ENCODE measurements at places on chromosomes 16 and 17. TPM values are rescaled to one million over a fixed set of nuclear protein-coding genes. Genes with fewer than 3 reads are reported as not detected.

DNA sequence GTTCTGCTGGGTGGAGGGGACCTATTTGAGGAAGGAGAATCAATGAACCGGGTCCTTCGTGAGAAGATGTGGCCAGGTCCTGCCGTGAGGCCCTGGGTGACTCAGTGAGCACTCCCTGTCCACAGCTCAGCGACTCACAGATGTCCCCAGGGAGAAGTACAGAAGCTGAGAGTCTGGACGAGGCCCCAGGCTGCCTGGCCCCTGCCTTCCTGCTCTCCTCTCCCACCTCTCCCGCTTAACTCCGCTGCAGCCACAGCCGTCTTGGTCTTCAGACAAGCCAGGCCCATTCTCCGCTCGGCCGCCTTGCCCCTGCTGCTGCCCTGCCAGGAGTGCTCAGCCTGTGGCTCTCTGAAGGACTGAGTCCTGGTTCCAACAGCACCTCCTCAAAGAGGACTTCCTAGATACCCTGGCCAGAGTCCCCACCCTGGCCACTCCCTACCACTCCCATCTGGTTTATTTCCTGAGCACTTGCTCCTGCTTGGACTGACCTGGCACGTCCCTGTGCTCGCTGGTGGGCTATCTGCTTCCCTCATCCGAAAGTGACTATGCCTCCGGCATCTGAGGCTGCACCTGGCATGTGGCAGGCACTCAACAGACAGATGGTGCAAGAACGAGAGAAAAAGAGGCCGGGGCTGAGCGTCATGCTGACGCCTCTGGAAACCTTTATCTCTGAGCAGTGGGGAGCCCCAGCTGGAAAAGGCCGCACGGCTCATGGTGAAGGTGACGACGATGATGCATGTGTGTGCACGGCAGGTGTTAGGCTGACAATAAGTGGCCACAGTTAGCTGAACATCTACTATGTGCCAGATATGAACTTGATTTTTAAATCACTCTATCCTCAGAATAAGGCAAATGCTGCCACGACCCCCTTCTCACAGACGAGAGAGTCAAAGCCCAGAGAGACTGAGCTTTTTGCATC is 9.2 kb upstream of the TNFRSF13B start:
- H3K36me3 ChIP-seq = no peaks in the 10 kb centered on the region
- no peak overlapping the region for H3K4me3 ChIP-seq
- H3K27ac ChIP-seq = no peak overlapping the region
- H3K4me1 ChIP-seq = no peaks in the 10 kb centered on the region
- H3K27me3 ChIP-seq = peaks cover 28% of the 10 kb centered on the region

- H3K27me3 ChIP-seq = no peaks in the 10 kb centered on the region
- no peaks in the 10 kb centered on the region for H3K4me1 ChIP-seq
- no peak overlapping the region for H3K4me3 ChIP-seq
- H3K27ac ChIP-seq = no peak overlapping the region
- H3K36me3 ChIP-seq = no peaks in the 10 kb centered on the region
- no peak for DNase-seq
These were observed 99.5 kb downstream of the CHD9NB start for GRCh38 chr16:52953215-52953614.

SLC5A11 gene
- not detected for total RNA-seq

HCRT gene
- total RNA-seq = not detected

DNA sequence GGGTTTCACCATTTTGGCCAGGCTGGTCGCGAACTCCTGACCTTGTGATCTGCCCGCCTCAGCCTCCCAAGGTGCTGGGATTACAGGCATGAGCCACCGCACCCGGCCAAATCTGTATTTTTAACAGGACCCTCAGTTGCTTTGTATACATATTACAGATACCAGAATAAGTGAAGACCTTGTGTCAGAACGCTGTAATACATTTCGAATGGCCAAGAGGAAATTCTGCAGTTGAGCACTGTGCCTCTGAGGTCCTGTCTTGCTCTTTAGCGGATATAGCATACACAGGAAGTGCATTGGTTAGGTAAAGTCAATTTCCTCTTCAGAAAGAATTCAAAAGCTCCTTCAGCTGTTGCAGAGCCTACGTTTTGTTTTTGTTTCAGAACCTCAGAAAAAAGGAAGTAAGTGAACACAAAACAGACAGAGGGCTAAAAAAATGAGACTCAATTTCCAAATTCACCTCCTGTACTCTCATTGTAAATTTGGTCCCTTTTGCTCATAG is 15.7 kb downstream of the CRLF3 start:
- no peak for DNase-seq
- peaks cover 44% of the 10 kb centered on the region for H3K36me3 ChIP-seq
- no peak overlapping the region for H3K4me3 ChIP-seq
- no peaks in the 10 kb centered on the region for H3K27me3 ChIP-seq
- no peak overlapping the region for H3K27ac ChIP-seq
- no peaks in the 10 kb centered on the region for H3K4me1 ChIP-seq

DNA sequence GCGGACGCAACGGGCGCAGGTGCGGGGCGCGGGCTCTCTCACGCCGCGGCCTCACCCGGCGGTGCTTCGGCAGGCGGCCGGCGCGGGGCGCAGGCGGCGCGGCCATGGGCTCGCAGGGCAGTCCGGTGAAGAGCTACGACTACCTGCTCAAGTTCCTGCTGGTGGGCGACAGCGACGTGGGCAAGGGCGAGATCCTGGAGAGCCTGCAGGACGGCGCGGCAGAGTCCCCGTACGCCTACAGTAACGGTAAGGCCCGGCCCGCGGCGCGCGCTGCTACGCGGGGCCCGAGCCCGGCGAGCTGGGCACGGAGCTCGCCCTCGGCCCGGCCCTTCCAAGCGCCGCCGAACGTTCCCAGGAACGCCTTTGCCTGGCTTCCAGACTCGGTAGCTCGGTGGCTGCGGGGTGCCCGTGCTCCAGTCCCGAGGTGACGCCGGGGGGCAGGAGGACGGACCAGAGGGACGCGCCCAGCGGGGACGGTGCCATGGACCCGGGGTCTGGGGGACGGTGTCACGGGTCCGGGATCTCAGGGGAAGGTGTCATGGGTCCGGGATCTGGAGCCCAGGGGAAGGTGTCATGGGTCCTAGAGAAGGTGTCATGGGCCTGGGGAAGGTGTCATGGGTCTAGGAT is 435 bp downstream of the RAB40C start:
- no peaks in the 10 kb centered on the region for H3K27me3 ChIP-seq
- H3K4me3 ChIP-seq = peak overlapping the region; percentile 90
- H3K4me1 ChIP-seq = peaks cover 74% of the 10 kb centered on the region
- peaks cover 25% of the 10 kb centered on the region for H3K36me3 ChIP-seq

- H3K27ac ChIP-seq = no peak overlapping the region
- H3K36me3 ChIP-seq = no peaks in the 10 kb centered on the region
- peaks cover 3% of the 10 kb centered on the region for H3K27me3 ChIP-seq
- H3K4me3 ChIP-seq = no peak overlapping the region
- no peak for DNase-seq
These were observed 2.1 kb upstream of the FBXO47 start for GRCh38 chr17:38969281-38969680.

GRCh38 chr17:27466376-27466742 is 10.1 kb downstream of the KSR1 start:
- peak overlapping the region; percentile 66 for H3K27ac ChIP-seq
- no peak for DNase-seq
- peaks cover 71% of the 10 kb centered on the region for H3K4me1 ChIP-seq
- H3K27me3 ChIP-seq = no peaks in the 10 kb centered on the region
- H3K36me3 ChIP-seq = no peaks in the 10 kb centered on the region

GLYR1 gene
- total RNA-seq = 92.7 TPM

DNA sequence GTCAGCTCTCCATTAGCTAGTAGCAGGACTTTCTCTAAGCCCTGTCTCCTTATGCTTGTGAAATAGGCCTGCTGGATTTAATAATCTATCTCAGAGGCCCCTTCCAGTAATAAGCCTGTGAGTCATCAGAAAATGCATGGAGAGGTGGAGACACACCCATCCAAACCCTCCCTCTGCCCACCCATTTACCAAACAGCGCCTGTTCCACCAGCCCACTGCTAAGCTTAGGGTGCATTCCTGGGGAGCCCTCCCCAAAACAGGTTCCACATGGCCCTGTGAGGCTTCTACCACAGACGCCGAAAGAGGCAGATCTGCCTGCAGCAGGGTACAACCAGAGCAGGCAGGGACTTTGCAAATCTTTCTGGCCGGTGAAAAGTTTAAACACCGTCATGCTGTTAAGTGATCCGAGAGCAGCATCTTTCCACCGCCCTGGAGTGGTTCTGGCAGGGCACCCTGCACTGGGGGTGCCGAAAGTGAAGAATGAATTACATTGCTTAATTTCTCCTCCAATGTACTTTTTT is 99.3 kb downstream of the GAS7 start:
- H3K4me3 ChIP-seq = no peak overlapping the region
- H3K4me1 ChIP-seq = no peaks in the 10 kb centered on the region
- DNase-seq = no peak

DNA sequence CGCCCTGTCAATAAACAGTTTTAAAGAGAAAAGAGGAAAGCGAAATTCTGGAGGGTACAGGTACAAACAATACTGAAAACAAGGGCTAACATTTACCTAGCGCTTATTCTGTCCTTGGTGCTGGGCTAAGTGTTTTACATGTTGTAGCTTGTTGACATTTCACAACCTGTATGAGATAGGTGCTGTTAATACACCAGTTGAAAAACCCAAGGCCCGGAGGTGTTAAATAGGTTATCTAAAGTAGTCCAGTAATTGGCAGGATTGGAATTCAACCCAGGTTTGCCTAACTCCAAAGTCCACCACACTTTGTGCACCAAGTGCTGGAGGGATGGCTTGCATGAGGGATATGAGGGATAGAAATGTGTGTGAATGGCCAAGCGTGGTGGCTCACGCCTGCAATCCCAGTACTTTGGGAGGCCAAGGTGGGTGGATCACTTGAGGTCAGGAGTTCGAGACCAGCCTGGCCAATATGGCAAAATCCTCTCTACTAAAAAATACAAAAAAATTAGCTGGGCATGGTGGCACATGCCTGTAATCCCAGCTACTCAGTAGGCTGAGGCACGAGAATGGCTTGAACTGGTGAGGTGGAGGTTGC is 2.9 kb downstream of the ATP6V0D1 start:
- H3K27me3 ChIP-seq = no peaks in the 10 kb centered on the region
- peaks cover 35% of the 10 kb centered on the region for H3K4me1 ChIP-seq
- H3K27ac ChIP-seq = no peak overlapping the region
- H3K36me3 ChIP-seq = peaks cover 21% of the 10 kb centered on the region
- DNase-seq = no peak

GRCh38 chr17:55190748-55191147 is 74.0 kb upstream of the HLF start:
- no peak for DNase-seq
- no peak overlapping the region for H3K4me3 ChIP-seq
- no peaks in the 10 kb centered on the region for H3K4me1 ChIP-seq
- H3K27me3 ChIP-seq = no peaks in the 10 kb centered on the region

DNA sequence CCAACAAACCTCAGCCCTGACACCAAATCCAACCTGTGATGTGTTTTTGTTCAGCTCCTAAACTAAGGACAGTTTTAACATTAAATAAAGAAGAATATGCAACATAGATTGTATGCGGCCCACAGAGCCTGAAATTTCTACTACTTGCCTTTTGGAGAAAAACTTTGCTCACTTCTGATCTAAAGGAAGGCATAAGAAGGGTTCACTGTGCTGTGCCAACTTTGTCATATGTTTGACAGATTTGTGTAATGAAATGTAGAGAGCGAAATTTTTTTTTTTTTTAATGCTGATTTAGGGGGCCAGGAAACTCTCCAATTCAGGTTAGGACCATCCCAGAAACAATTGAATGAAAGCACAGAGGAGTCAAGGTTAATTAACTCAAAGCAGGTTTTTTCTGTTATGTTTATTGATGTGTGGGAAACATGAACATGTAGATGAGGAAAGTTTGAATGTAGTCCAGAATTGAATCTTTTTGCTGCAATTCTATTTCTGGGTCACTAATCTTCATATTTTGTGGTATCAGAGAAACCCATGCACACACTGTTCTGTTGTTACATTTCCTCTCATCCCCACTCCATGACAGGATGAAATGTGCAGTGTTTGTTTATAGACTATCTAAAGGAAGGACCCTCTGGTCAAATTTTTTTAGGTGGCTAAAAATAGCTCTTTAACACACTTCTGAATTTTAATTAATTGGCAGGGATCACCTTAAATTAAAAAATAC is 71.5 kb downstream of the TAOK1 start:
- H3K27ac ChIP-seq = no peak overlapping the region
- no peak for DNase-seq
- H3K36me3 ChIP-seq = peaks cover 16% of the 10 kb centered on the region
- no peak overlapping the region for H3K4me3 ChIP-seq
- no peaks in the 10 kb centered on the region for H3K27me3 ChIP-seq

MT3 gene
- not detected for total RNA-seq

- H3K27ac ChIP-seq = peak overlapping the region; percentile 88
- peak overlapping the region; percentile 77 for H3K4me3 ChIP-seq
- no peaks in the 10 kb centered on the region for H3K27me3 ChIP-seq
- H3K4me1 ChIP-seq = peaks cover 36% of the 10 kb centered on the region
- peaks cover 16% of the 10 kb centered on the region for H3K36me3 ChIP-seq
These were observed 19.5 kb downstream of the BCL7C start for GRCh38 chr16:30874244-30874820.

GRCh38 chr17:31562376-31562840 is 170.9 kb downstream of the RAB11FIP4 start:
- H3K36me3 ChIP-seq = no peaks in the 10 kb centered on the region
- no peak overlapping the region for H3K4me3 ChIP-seq
- H3K4me1 ChIP-seq = peaks cover 28% of the 10 kb centered on the region

- peak; percentile 60 for DNase-seq
- peaks cover 12% of the 10 kb centered on the region for H3K4me1 ChIP-seq
- peak overlapping the region; percentile 35 for H3K27ac ChIP-seq
These were observed 720 bp downstream of the METRN start for GRCh38 chr16:715477-716199.

DNA sequence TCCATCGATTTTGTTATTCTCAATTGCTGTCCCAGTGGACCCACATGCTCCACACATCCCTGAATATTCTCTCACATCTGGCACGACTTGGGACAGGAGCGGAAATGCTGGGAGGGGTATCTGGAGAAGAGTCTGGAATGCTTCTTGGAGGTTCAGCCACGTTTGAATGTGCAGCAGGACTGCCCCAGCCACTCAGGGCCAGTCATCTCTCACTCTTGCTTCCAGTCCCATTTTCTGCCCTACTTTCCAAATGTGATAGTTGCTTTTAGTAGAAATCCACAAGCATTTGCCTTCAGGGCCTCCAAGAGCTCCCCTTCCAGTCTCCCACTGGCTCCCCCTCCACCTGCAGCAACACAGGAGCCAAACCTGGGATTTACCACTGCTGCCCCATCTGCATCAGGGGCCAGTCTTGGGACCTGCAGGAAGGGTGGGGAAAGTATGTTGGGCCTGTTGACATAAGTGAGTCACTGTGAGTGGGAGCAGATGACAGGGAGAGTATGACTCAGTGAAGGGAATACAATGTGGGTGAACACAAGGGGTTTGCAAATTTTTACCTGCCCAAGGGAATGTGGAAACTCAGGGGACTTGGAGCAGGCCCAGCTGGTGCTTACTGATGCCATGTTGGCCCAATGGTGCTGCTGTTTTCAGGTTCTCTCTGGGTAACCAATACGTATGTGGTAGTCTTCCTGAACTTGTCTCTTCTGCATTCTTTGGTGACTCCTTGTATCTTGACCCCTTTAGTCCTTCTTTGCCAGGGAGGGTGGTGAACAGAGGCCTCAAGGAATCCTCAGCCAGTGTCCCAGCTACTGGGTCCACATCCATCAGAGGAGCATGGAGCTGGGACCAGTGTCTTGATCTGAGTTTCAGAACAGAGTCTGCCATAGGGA is 78.8 kb upstream of the CRHR1 start:
- H3K36me3 ChIP-seq = no peaks in the 10 kb centered on the region
- H3K27ac ChIP-seq = no peak overlapping the region
- DNase-seq = peak; percentile 16
- no peaks in the 10 kb centered on the region for H3K4me1 ChIP-seq

GRCh38 chr16:47965439-47965838 is 190.4 kb downstream of the ABCC12 start:
- H3K36me3 ChIP-seq = no peaks in the 10 kb centered on the region
- H3K4me1 ChIP-seq = no peaks in the 10 kb centered on the region
- no peaks in the 10 kb centered on the region for H3K27me3 ChIP-seq
- DNase-seq = no peak
- H3K27ac ChIP-seq = no peak overlapping the region
